Cortex of kidney (tissue), 1 donor: ENCODE measurements at places on chromosomes 5 and 9.

- DNase-seq = no peak
Measured at GRCh38 chr5:170844651-170845050, 17.2 kb upstream of the RANBP17 start.

DNA sequence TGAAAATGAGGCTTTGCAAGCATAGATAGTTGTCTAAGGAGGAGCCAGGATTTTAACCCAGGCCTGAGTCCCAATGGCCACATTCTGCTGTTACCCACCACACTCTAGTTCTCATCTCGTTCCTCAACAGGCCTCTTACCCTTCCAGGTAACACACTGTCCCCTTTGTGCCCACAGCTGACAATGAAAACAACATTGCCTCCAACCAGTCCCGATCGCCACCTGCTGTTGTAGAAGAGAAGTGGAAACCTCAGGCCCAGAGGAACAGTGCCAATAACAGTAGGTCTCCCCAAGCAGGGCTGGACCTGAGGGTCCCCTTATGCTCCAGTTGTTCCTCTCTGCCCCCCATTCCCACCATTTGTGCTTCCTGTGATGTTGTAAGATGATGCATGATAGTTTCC, 30.4 kb downstream of the AMBP start:
- DNase-seq = no peak

DNA sequence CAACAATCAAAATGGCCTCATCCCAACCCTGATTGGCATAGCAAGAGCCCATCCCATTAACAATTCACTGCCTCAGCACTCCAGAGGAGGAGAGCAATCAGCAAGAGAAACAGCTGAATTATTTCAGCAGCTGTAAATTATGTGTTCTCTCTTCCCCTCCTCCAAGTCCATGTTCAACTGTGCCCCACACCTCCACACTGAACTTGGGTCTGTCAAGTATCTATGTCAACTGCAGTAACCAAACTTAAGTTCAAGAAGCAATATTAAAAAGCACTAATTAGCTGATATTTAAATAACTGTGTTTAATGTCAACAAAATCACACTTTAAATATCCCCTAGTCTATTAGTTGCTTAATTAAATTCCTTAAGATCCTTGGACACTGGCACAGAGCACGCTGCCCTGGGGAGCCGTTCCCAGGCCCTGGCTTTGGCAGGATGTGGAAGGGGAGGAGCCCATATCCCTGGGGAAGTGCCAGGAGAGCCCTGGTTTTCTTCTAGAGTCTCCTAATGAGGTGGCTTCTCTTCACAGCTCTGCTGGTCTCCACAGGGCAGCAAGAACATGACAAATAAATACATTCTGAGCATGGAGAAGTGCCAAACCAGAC, 50.6 kb downstream of the SIL1 start:
- no peak for DNase-seq

DNA sequence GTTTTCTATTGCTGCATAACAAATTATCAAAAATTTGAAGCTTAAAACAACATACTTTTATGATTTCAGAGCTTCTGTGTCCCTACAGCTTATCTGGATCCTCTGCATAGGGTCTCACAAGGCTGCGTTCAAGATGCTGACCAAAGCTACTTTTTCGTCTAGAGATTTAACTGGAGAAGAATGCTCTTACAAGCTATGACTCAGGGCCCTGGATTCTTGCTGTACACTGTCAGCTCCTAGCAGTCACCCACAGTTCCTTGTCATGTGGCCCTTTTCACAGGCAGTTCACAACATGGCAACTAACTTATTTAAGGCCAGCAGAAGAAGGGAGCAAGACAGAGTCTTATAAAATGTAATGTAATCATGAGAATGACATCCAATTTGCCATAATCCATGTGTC, 70.8 kb upstream of the FAM174A start:
- DNase-seq = no peak

DNA sequence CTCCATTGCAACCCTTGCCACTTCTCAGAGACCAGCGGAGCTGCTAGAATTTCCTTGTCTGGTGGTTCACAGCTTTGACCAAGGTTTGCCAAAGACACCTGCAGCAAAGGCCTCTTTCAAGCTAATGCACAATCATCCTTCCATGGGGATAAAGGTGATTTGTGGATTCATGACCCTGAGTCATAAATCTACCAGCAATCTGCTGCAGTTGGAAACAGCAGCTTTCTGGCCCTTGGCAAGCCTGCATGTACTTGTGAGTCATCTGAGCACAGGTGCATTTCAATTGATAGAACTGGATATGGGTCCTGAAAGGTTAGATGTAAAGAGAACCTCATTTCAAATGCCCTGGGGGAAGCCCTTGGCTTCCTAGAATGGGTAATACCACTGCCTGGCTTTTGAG, 21.6 kb upstream of the TCF7 start:
- no peak for DNase-seq

DNA sequence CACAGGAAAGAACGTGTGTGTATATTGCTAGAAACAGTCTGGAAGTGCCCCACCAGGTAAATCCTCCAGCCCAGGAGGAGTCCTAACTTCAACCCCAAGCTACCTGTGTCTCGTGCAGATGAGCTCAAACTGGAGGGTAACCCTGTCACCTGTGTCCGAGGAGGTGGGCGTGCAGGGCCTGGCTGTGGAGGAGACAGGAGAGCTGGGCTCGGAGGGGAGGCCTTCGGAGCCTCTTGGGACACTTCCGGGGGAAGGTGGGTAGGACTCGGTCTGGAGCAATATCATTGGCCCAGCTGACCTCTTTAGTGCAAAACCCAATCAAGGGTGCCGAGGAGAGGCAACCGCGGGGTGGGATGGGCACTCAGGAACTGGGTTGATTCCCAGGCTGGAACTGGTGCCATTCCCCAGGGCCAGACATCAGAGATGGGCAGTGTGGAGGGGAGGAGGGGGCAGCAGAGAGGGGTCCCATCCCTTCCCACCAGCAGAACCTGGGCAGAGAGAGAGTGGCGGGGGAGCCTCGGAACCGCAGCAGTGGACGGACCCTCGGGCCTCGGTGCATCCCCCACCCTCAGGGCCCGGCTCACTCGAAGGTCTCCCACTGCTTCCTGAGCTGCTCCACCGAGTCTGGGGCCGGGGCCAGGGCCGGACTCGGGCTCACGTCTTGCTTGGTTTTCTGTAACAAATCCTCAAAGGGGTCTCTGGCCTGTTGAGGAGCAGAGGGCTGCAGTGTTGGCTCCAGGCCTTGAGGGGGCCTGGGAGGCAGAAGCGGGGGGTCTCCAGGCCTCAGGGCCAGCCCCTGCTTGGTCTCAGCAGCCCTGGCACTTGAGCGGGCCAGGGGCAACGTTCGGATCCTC, 25.1 kb downstream of the CRB2 start:
- no peak for DNase-seq

GRCh38 chr5:56412601-56413379, 179.7 kb upstream of the ANKRD55 start:
- DNase-seq = no peak

DNA sequence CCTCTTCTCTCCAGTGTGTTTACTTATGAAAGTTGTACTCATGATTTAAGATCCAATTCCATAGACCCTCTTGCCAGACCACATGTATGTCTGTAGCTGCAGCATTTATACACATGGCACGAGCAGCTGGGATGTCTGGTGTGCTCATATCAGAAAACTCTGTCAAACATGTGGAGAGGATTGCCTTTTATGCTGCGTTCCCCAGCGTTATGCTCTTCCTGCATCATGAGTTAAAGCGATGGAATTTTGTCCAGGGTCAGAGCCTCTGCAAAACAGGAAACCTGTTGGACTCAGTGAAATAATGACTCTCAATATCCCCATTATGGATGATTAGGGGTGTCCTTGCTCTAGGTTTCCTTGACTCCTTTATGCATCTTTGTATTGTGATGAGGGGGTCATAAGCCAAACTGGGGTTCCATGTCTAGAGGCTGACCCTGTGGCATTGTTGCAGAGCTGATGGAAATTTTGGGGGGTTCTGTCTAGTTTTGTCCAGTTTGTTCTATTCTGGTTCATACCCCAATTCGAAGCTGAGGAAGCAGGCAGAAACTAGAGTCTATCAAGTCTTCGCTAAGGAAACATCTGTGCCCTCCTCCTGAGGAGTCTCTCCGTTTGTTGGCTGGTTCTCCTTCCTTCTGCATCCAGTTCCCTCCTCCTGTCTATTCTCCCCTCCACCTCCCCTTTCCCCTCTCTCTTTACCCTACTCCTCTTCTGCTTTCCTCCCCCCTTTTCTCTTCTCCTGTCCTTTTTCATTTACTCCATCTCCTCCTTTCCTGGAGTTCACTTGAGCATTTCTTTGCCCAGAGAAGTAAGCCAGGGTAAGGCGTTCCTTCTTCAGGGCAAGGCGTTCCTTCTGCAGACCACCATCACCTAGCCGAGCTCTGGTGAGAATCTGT, 252.8 kb downstream of the MAST4 start:
- no peak for DNase-seq

DNA sequence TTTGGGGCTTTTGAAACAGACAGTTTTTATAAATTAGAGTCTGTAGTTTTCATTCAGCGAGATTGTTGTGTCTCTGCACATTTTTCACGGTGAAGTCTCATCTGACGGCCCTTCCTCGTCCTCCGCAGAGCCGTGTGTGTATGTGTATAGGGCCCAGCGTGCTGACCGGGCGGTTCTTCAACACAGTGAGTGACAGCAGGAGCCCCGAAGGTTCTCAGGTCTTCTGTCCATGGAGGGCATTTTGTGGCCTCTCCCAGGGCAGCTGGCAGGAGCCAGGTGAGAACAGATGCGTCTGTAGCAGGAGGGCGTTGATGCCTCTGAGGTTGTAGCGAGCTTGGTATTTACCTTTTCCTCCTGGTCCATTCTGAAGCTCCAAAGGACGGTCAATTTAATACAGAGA, 116.0 kb upstream of the LPCAT1 start:
- DNase-seq = no peak

GRCh38 chr9:93950619-93951601, 4.2 kb downstream of the BARX1 start:
- DNase-seq = no peak

DNA sequence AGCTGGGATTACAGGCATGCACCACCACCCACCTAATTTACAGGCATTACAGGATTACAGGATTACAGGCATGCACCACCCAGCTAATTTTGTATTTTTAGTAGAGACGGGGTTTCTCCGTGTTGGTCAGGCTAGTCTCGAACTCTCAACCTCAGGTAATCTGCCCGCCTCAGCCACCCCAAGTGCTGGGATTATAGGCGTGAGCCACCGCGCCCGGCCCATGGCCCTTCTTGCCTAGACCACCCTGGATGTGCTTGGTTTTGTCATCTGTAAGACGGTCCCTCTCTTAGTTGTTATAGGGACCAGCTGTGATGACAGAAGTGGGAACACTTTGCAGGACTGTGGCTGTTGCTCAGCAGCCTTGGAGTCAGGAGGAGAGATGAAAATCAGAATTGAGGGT, 3.5 kb upstream of the PHYKPL start:
- DNase-seq = no peak
